A375 (cell line): ENCODE measurements at places on chromosomes 5 and 9. TPM values are rescaled to one million over a fixed set of nuclear protein-coding genes. Genes with fewer than 3 reads are reported as not detected.

The TICAM2 gene
- 2.3 TPM in 2 replicates for total RNA-seq

The ANKRD31 gene
- total RNA-seq, result 0.32 and 0.34 TPM in 2 replicates

The PCDHA6 gene
- 11.5 TPM in 2 replicates for total RNA-seq

The CDKN2B gene
- total RNA-seq, result not detected in 2 replicates

The CBY3 gene
- total RNA-seq, result not detected in 2 replicates

The CA9 gene
- 23.5 and 29.2 TPM in 2 replicates for total RNA-seq

The PLAC8L1 gene
- 0.19 and 0.34 TPM in 2 replicates for total RNA-seq

The TRIM7 gene
- 11.6 and 16.5 TPM in 2 replicates for total RNA-seq

The FOXD4L3 gene
- total RNA-seq, result not detected in 2 replicates

The KIAA1958 gene
- 3.4 and 5.5 TPM in 2 replicates for total RNA-seq

The NR2F1 gene
- total RNA-seq, result 8.7 and 9.3 TPM in 2 replicates

The CATSPER3 gene
- 0.49 TPM in 1 of 2 replicates, not detected in the other for total RNA-seq

The ENG gene
- total RNA-seq, result 13.6 and 14.7 TPM in 2 replicates

The CTSL gene
- total RNA-seq, result 108 and 110 TPM in 2 replicates

The TUSC1 gene
- 20.5 and 24.5 TPM in 2 replicates for total RNA-seq

The NUTM2F gene
- total RNA-seq, result not detected in 2 replicates

The ZNF366 gene
- total RNA-seq, result not detected in 2 replicates

The TERT gene
- total RNA-seq, result 4.1 and 5.4 TPM in 2 replicates

The CD14 gene
- total RNA-seq, result 0.30 and 0.66 TPM in 2 replicates

The KLHL9 gene
- total RNA-seq, result 18.4 and 20.8 TPM in 2 replicates

The CSF1R gene
- 0.08 TPM in 1 of 2 replicates, not detected in the other for total RNA-seq

The SCGB3A1 gene
- not detected in 2 replicates for total RNA-seq

The SPIN1 gene
- 31.4 and 38.3 TPM in 2 replicates for total RNA-seq

The TAF11L7 gene
- not detected in 2 replicates for total RNA-seq

The PCDHA1 gene
- total RNA-seq, result 2.1 and 2.5 TPM in 2 replicates

The ARL10 gene
- 0.30 and 1.4 TPM in 2 replicates for total RNA-seq

The OR1Q1 gene
- total RNA-seq, result not detected in 2 replicates
